ENCODE measurements at places on chromosomes 4 and X.

DNA sequence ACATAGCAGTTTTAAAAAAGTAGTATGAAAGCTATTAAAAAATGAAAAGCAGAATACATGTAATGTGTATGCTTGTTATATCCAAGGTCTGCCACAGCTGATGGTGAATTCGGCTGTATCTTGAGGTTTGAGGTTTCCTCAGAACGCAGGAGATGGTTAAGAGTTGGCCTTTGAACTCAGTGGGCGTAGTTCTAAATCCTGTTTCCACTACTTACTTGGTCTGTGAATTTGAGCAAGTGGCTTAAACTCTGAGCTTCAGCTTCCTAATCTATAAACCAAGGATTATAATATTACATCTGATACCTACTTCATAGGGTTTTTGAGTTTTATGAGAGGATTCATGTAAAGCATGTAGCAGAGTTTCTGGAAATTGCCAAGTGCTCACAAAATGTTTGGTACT lies 125.2 kb downstream of the STIM2 start:
- DNase-seq: no peak

- DNase-seq: no peak
Observed at GRCh38 chrX:84475101-84475500, 27.2 kb downstream of the HDX start.

GRCh38 chr4:40195182-40196177 lies 1.4 kb upstream of the RHOH start:
- no peak for DNase-seq

- DNase-seq: no peak
Observed at GRCh38 chr4:86928400-86929255, 6.2 kb upstream of the AFF1 start.

DNA sequence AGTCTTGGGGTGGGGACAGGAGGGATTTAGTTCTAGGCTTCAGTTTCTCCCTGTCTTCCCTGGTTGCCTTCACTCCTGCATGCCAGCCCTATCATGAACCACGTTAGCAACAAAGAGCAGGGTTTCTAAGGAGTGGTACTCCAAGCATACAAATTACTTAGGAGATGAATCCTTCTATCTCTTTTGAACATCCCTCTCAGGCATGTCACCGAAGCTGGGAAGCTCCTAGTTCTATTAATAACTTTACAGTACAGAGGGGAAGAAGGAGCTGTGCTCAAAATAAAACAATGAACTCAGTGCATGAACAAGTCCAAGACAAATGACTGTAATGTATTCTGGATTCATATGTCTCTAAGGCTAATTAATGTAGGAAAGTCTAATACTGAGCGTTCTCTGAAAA lies 450.6 kb upstream of the RASGEF1B start:
- no peak for DNase-seq

GRCh38 chr4:7844594-7844991 lies 95.1 kb downstream of the AFAP1 start:
- no peak for DNase-seq

DNA sequence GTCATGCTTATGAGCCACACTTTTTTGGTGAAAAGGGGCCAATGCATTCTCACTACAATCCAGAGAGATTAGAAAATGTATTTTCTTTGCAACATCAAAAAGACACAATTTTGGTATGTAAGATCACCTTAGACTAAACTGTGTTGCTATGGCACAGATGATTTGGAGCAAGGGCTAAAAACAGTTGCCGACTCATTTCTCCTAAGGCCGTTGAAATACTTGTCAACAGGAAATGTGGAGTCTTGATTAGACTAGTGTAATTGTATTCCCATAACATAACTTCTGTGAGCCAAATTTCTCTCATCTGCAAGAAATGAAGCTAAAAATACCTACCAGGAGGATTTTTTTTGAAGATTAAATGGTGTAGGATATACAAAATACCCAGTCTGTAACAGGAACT lies 2547.7 kb downstream of the ARAP2 start:
- DNase-seq: no peak

GRCh38 chr4:20313237-20314030 lies 61.7 kb downstream of the SLIT2 start:
- no peak for DNase-seq

GRCh38 chrX:42732506-42732905 lies 45.5 kb downstream of the PPP1R2C start:
- DNase-seq: no peak

- DNase-seq: no peak
Observed at GRCh38 chr4:74674750-74675149, 119.6 kb downstream of the BTC start.

DNA sequence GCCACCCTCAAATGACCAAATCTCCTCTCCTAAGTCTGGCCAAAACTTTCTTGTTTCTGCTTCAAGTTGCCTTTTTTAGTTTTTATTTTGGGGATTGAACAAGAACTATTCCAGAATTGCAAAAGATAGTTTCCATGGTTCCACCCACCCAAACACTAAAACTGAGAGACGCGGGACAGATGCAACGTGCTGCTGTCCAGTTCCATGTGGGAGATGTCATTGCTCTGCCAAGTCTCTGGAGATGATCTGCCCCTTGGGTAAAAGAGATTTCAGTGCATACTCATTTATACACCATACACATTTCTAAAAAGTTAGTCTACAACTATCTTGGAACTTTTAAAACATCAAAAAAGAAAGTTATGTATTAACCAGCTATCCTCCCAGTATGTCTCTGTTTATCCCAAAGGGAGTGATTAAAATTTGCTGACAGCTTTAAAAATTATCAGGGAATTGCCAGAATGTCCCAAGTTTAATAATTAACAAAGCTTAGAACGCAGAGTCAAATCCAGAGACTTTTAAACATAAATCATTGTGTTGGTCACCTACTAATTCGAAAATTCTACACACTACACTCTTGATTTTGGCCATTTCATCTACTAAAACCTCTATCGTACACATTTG lies 3.2 kb downstream of the MAOB start:
- no peak for DNase-seq

DNA sequence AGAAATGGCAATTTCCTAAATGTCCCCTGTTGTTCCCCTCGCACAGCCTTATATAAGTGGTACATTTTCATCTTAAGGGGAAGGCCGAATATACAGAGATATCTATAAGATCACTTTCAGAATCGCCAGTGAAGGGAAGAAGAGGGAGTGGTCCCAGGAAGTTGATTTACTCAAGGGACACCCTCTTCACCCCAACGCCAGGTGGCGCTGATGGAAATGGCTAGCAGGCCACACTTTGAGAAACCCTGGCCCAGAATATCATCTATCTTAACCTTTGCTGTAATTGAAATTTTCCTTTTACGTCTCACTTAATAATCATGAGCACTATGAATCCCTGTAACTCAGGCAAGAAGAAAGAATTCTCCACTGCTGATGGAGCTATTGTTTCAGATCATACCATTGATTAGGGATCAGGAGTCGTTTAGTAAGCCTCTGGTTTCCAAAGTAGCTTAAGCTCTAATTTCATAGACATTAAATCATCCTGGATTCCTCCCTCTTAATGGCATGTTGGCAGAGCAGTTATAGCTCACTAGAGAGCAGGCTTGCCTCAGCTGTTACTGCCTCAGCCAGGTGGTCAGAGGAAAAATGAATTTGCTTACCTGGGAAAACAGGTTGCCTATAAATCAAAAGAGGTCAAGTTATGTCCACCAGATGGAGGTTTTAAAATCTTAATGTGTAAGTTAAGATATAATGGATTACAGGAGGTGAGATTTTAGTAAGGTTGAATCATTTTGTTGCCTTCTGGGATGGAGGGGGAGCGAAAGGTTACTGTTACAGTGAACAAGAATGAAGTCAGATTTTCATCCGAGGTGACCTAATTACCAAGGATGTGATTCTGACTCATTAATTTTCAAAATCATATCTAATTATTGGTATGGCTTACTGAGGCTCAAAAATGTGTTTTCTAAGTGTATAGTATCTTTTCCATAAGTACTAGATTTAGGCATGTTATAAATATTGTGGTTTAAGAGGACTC lies 941.2 kb upstream of the TENM3 start:
- DNase-seq: no peak

- DNase-seq: no peak
Observed at GRCh38 chr4:3411676-3412075, 30.1 kb upstream of the HGFAC start.

DNA sequence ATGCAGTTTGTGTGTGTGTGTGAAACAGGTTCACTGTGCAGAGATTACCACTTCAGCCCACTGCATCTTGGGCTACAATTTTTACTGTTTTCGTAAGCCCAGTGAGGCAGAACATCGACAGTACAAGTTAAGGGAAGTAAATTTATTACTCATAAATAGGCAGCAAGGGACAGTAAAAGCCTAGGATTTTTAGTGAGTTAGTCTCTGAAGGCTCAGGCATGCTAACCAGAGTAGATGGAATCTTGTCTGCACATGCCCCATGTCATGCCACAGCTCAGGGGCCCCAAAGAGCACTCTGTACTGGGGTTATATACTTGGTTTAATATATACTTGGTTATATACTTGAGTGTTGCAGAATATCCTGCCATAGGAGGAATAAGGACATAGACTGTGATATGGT lies 825.7 kb downstream of the TECRL start:
- no peak for DNase-seq

- no peak for DNase-seq
Observed at GRCh38 chr4:15794905-15795304, 16.8 kb downstream of the CD38 start.

- no peak for DNase-seq
Observed at GRCh38 chr4:186808630-186809018, 85.0 kb upstream of the FAT1 start.

DNA sequence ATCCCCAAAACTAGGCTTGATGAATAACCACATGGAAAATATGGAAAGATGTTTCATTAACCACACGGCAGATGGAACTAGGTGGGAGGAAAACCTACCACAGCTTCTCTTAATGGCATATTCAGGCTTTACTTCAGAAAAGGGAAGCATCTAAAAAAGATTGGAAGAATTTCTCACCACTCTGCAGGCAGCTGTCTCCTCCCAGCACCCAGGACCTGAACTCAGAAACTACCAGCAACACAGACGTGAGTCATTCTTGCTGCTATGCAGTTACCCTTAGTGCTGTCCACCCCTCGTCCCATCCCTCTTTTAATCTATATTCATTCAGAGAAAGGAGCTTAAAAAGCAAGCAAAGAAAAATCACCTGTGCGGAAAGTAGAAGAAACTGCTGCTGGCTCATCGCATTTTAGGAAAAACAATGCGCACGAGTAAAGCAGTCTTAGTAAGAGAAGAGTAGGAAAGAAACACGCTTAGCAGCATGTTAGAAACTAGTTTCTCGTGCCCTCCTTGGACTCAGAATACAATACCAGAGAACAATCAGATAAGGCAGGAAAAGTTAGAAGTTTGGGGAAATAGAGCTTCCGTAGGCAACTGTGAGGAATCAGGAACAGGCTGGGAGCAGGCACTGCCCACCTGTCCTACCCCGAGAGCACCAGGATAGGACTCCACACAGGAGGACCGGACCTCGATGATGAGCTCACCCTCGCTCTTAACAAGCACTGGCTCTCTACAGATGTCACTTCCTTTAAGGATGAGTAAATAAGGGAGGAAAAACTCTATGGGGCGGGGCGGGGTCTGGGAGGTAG lies 48.1 kb upstream of the ENPP6 start:
- no peak for DNase-seq

- no peak for DNase-seq
Observed at GRCh38 chr4:76523593-76523992, 88.6 kb downstream of the SHROOM3 start.

DNA sequence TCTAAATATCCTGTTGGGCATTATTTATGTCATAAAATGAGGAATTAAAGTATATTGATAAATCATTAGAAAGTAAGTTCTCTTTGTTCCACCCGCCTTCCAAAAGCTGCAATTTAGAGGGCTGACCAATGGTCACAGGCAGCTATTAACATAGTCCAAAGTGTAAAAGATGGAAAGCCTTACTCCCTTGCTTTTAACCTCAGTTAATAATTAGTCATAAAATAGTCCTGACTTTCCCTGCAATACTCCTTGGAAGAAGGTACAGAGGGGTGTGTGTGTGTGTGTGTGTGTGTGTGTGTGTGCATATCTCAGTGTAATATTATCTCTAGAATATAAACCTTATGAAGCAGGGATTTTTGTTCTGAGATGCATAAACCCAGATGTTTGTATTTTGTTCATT lies 275.4 kb downstream of the FAT4 start:
- DNase-seq: no peak

DNA sequence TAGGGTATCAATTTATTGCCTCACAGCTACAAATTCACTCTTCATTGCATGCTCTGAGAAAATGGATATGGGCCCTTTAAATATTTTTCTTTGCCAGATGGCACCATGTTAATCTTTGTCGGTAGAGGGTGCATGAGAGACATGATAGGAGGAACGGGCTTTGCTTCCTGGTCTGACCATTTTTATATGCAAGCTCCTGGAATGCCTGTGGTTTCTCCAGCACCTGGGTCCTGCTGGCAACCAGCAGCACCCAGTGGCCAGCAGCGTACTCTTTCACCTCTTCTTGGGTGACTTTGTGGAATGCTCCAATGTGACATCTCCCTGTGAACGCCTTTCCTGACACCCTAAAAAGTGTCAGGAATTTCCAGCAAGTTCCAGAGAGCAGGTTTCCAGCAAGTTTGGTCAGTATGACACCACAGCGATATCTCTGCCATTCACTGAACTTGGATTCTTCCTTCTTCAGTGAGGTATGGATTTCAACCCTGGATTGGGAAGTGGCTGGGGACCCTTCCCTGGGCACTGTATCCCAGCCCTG lies 140.3 kb upstream of the PGRMC2 start:
- no peak for DNase-seq

- DNase-seq: no peak
Observed at GRCh38 chr4:155430895-155431795, 54.4 kb upstream of the MAP9 start.

Data from stimulated activated CD8-positive, alpha-beta memory T cell treated with anti-CD3 and anti-CD28 coated beads, Interleukin-4, amount 100 ng/mL, for 1 hour (primary cell).